T-helper 17 cell (primary cell): ENCODE measurements at places on chromosomes 2 and 18.

DNA sequence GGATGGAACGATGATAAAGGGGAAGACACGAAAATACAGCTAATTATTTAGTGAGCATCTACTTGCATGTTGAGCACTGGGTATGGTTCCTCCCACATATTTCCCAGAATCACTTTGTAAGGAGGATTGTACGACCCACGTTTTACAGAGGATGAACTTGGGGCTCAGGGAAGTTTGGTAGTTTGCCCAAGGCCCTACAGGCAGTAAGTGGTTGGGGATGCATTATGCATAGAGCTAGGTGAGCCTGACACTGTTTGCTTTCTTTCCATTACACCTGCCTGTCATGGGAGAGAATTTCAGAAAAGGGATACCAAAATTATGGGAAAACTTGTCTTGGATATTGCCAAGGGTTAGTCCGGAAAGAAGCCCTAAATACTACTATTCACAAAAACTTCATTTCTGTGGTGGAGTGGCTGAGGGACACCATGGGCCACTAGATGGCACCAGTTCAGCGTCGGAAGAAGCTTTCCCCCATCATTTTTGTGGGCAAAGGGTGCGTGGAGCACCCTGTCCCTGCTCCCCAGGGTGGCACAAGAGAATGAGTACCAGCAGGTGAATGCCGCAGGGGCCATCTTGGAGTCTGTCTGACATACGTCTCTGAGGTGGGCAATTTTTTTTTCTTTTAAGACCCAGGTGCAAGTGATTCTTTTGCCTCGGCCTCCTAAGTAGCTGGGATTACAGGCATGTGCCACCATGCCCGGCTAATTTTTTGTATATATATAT lies 23.5 kb upstream of the C18orf32 start:
- DNase-seq, result peak; percentile 23

DNA sequence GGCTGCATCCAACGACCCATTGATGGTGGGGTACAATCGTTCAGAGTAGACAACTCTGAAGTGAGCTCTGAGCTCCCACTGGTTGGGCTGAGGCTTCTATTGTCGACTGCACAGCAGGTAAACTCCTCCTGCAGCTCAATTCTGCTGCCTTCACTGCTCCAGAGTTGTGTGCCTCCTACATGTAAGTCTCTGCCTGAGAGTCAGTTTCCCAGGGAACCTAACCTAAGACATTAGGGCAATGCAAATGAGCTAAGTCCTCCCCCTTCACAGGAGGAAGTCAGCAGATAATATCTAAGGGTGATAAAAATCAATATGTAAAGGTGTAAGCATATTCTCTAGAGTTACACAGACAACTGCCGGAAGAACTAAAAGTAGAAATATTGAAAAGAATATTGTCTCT lies 22.5 kb upstream of the ACYP2 start:
- no peak for DNase-seq

GRCh38 chr2:232539298-232540231 lies at the start of gene CHRNG:
TSS of gene CHRNG (plus strand) at chr2:232539692. CDS start at chr2:232539748, 56 bp downstream.
- no peak for DNase-seq

- no peak for DNase-seq
Measured at GRCh38 chr2:447902-448665, 160.2 kb upstream of the ALKAL2 start.

DNA sequence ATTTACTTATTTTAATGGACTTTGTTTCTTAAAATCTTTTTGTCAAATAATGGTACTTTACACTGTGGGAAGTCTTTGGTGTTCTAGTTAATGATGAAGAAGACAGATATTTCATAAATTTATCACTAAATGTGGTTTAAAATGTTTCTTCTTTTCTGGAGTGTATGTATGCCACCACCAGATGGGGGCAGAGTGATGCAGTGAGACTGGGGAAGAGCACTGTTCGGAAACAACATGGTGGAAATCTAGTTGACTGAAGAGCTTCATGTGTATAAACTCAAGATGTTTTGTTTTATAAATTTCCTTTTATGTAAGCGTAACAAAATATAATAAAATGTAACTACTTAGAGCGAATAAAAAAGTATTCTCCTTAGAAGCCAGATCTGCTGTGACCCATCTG lies 195.1 kb downstream of the KCNE4 start:
- no peak for DNase-seq

DNA sequence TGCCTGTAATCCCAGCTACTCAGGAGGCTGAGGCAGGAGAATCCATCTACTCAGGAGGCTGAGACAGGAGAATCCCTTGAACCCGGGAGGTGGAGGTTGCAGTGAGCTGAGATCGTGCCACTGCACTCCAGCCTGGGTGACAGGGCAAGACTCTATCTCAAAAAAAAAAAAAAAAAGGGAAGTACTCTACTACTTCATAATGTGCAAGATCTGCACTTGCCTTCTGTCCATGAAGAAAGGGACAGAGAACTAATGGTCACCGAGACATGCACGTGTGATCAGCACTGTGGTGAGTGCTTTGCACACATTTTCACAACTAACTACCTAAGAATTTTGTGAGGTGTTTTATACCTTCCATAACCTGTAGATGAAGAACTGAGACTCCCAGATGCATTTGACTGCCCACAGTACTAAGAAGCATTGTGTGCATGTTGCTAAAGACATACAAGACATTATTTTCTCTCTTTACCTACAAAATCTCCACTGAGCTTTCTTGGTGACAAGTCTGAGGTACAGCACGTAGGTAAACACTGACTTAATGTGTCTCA lies 784.8 kb upstream of the ID2 start:
- DNase-seq, result no peak

DNA sequence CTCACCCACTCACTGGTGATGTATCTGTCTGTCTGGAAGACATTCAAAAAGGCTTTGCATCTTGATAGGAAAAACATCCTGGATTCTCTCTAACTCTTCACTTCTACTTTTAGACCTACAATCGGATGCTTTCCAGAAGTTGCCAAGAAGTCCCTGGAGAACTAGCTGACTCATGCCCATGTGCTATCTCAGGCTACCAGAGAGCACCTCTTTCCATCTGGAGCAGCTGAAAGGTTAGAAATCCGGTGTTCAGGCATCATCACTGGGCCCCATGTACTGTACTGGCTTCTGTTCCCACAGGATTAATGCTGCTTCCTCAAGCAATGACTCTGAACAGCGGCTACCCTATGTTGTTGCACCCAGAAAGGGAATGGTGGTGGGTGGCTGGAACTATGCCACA lies 259.0 kb downstream of the NBAS start:
- no peak for DNase-seq

DNA sequence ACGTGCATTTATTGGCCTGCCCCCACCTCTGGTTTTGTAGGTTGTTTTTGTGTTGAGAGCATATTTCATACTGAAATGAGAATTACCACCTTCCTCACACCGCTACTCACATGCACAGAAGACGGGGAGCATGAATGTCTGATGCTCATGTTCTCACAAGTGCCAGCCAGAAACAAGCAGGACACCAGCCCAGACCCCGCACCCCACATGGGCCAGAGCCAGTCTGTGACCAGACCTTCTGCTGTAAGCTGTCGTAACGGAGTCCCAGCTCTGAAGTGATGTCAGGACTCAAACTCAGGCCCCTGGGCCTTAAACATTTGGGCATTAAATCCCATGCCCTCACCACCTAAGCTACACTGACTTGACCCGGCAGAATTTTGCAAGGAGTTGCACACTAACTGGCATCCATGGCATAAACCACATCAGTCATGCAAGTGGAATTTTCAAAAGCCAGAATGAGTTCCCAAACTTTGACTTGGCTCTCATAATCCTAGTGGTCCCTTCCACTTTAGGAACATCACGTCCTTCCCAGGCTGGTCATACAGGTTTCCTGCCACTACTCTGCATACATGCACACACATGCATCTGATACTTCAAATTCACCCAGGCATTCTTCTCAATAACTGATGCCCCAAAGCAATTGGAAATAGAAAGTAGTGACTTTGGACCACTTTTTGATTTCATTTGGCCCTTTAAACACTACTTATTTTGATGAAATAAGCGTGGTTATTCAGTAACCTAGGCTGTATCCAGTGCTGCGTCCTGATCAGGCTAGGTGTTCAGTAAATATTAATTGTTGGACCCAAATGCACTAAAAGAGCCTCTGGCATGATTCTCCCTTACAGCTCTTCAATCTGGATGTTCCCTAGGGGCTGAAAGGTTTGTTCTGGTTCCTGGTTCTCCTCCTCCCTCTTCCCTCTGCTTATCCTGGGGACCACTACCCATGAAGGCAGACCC lies 223.1 kb upstream of the ID2 start:
- no peak for DNase-seq

DNA sequence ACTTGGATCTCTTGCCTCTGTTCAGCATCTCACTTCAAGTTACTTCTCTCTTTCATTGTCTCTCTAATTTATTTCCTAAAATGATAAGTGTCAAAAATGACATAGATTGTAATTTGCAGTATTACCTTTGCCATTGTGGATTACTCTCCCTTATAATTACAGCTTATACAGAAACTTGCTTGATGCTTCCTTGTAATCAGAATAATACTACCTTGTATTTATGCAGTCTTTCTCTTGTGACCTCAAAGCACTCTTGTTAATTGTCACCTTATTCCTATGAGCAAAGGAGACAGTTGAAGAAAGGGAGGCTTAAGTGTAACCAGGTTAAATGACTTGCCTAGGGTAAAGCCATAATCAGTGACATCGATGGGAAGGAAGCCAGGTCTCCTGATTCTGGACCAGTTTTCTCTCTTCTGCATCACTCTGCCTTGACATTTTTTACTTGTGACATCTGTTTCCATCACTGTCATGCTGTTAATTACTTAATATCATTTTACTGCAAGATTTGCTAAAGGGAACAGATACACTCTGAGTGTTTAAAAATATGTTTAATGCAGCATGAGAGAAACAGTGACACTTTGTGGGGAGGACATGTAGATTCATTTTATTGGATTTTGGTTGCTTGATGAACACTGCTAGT lies 388.6 kb downstream of the PARD3B start:
- no peak for DNase-seq
